ENCODE measurements at places on chromosomes 4 and X.

DNA sequence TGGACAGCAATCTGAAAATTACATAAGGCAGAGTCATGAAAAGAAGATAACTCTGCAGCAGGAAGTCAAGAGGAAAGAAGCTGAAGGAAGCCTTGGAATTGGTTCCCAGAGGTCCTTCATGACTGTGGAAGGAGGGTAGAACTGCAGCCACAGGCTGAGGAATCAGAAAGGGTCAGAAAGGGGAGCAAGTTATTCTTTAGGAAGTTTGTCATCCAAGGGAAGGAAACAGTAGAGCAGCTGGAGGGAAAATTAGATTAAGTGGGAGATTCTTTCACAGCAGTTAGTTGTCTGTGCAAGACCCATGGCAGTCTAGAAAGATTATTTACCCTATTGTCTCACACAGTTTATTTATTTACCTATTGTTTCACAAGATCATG, 9.3 kb upstream of the ADH1C start:
- DNase-seq = no peak

DNA sequence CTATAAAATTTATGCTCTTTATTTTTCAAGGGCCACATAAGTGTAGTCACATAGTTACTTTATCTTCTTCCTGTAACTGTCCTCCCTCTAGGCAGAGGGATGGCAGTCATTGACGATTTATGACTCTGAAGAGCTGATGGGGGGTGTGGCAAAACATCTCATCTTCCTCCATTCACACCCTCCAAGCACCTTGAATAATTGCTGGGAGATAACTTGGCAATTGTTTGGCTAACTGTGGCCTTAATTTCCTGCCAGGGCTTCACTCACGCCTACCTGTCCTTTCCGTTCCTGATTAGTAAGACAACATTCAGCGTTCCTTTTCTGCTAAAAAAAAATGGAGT, 329.2 kb downstream of the ARHGAP10 start:
- no peak for DNase-seq

DNA sequence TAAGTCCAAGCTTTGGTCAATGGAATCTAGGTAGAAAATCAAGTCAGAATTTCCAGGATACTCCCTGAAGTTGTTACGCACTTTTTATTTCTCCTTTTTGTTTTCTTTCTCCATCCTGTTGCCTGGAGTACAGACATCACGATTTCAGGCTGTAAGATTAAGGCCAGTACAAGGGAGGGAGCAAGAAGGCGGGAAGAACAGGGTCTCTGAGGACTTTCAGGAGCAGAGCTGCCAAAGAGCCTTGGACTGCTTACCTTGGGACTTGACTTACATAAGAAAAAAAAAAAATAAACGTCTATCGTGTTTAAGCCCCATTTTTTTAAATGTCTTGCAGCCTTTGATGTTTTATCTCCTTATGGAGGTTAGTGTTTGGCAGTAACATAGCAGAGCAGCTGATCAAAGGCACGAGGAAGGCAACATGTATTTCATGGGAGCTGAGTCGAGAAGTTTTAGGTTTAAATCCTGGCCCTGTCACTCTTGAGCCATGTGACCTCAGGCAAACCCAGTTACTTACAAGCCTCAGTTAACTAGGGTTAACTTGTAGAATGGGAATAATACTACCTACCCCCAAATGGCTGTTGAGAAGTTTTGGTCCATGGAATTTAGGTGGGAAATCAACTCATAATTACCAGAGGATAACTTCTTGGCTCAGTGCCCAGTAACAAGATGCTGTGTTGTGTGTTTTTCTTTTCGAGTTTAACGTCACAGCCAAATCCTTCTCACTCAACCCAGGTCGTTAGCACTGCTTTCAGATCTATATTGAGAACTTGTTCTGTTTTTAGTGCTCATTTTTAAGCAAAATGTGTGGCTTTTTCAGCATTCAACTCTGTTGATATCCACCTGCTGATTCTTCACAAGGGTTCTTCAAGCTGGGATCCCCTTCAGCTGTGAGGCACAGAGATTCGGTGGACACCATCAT, 106.8 kb downstream of the CLNK start:
- no peak for DNase-seq

DNA sequence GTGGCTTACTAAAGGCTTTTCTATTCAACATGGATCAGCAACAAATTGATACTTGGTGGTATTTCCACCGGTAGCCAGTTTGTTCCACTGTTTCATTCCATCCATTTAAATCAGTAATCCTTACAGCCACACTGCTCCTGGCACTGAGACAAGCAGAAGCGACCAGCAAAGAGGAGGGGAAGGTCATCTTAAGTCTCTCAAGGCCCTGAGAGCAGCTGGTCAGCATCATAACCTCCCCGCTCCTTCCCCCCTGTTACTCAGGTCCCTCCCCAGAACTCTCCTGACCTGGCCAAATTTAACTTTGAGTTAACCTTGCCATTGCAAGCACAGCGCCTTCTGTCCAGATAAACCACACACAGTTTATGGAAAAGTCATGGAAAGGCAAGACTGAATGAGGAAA, 331.3 kb upstream of the KLF3 start:
- DNase-seq = no peak

GRCh38 chr4:159273141-159273438, 170.2 kb downstream of the RAPGEF2 start:
- no peak for DNase-seq

GRCh38 chr4:134470544-134470943, 269.0 kb upstream of the PABPC4L start:
- DNase-seq = peak; percentile 2

DNA sequence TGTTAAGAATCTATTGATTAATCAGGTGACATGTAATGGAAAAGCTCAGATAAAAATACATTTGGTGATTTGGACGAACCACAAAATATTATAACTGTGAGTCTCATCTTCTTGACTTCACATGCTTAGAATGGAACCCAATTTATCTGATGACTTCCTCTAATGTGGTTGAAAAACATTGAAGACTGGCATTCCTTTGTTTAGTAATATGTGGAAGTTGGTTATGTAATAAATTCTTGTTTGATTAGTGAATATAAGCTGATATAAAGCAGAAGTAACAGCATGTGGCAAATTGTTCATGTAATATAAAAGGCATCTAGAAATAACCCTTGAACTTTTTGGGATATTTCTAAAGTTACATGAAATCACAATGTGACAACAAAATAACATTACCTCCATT, 9.7 kb downstream of the GIMD1 start:
- DNase-seq = peak; percentile 18

DNA sequence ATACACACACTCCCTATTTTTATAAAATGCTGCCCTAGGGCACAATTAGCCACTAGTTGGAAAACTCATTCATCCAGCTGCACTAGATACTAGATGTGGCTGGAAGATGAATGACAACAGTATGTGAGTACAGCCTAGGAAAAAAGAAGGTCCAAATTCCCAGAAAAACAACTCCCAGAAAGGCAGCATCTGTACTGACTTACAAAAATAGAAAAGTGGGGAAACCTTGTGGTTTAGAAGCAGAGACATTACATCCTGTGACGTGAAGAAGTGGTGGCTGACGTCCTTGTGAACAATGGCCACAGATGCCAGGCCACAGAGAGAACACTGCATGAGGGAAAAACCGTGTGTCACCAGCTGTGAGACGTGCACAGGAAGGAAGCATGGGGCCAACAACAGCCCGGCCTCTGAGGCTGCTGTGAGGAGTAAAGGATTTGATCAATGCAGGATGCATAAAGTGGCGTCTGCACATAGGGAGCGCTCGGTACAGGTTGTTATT, 81.2 kb downstream of the SPRY1 start:
- peak; percentile 69 for DNase-seq

DNA sequence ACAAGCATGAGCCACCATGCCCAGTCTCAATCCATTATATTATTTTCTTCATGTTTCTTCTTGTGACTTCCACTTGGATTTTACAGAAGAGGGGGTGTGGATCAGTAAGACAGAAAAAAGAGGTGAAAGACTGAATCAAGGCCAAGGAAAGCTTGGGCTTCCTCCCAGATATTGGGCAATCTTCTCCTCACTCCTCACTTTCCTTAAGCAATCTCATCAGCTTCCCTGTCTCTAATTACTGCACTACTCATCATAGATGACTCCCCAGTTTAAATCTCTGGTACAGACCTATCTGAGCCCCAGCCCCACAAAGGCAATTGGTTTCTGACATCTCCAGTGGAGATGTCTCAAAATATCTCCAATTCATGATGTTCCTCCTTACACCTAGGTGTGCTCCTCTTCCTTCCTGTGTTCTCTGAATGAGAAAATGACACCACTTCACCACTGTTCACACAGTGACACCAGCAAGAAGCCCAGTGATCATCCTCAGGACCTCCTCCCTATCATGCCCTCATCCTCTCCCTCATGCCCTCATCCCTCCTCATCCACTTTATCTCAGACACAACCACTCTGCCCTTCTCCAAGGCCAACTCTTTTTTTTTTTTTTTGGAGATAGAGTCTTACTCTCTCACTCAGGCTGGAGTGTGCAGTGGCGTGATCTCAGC, 44.8 kb upstream of the HERC6 start:
- no peak for DNase-seq

GRCh38 chr4:10589321-10589720, 95.2 kb downstream of the CLNK start:
- no peak for DNase-seq

GRCh38 chrX:39854772-39855747, 242.7 kb downstream of the BCOR start:
- DNase-seq = peak; percentile 93

DNA sequence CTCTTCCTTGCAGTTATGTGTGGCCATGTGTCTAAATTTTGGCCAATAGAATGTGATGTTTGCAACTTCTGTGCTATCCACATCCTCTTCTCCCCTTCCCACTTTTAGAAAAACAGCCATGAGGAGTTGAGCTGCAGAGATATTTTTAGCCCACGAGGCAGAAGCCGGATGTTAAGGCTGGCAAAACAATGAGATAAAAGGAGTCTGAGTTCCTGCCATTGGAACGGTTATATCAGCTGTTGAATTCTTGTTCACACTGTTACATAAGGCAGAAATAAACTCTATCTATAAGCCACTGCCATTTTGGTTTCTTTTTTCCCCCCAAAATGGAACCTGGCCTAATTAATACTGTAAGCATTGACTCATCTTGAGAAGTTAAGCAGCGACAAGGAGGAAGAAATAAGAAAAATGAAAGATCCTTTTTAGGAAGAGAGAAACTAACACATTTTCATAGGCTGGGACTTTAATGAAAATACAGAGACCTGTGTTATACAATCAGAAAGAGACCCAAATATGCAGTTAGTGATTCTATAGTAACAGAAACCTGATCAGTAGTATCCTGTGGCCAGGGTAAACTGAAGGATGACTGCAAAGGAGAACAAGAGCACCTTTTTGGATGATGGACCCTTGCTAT, 200.5 kb downstream of the INPP4B start:
- DNase-seq = peak; percentile 96

- DNase-seq = no peak
Measured at GRCh38 chr4:4524364-4524763, 17.5 kb downstream of the STX18 start.

Data from KBM-7 (cell line).